T-helper 17 cell (primary cell): ENCODE measurements at places on chromosomes 2 and 18. TPM values are rescaled to one million over a fixed set of nuclear protein-coding genes. Genes with fewer than 3 reads are reported as not detected.

SERPINB11 gene
- not detected for total RNA-seq

IL1RN gene
- 0.68 TPM for total RNA-seq

PDCL3 gene
- total RNA-seq: 24.6 TPM

DNA sequence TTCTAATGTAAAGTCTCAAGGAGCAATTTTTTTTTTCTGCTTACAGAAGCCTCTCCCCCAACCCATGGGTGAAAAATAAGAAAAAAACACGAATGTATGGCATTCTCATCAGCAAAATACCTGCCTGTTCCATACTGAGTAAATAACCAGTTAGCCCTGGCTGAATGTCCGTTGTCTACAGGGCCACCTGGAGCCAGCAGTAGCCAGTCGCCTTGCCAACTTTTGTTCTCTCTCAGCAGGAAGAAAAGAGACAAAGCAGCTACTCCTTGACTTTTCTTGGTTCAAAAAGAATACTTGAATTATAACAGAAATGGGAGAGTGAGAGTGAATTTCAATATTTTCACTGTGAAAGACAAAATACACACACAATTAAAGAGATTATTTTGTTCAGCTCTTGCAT is 532.9 kb upstream of the CRIM1 start:
- no peak for DNase-seq

GRCh38 chr18:24814521-24814920 is 354.1 kb downstream of the HRH4 start:
- DNase-seq: no peak

- DNase-seq: no peak
Observed at GRCh38 chr2:194714541-194714940, 942.5 kb upstream of the SLC39A10 start.

DNA sequence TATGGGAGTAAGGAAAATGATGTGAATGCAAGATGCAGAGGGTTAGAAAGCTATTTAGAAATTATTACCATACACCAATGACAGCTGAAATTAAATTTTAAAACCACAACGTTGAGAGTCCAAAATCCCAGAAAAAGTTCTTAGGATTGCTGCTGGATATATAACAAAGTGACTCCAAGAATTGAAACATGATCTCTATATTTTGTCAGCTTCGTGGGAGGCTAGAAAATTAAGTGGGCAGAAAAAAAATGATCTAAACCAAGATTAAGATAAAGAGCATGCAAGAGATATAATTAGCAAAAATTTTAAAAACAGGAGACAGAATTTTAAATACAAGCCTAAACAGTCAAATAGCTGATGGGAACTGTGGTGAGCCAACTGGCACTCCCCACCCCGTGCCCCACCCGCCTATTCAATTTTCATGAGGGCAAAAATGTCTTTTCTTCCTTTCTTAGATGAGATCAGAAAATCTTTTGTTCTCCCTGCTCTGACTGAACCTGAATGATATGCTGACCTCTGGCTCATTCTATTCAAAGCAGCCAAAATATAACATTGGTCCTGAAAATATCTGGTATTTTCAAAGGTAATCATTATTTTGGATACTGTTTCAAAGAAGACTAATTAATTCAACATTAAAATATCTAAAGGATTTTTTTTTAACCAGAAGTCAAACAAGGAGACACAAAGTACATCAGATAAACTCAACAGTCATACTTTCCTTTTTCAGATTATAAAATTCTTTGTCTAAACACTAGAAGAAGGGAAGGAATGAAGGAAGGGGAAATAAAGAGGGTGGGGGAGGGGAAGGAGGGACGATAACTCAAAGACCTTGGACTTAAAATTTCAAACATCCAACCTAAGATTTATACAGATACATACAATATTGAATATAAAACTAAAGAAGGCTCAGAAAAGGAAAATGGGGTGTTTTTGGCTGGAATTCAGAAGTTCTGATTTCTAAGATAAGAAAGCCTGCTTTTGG is 12.2 kb downstream of the KANSL3 start:
- DNase-seq: no peak

- DNase-seq: no peak
Observed at GRCh38 chr2:158297606-158298005, 158.9 kb downstream of the CCDC148 start.

DNA sequence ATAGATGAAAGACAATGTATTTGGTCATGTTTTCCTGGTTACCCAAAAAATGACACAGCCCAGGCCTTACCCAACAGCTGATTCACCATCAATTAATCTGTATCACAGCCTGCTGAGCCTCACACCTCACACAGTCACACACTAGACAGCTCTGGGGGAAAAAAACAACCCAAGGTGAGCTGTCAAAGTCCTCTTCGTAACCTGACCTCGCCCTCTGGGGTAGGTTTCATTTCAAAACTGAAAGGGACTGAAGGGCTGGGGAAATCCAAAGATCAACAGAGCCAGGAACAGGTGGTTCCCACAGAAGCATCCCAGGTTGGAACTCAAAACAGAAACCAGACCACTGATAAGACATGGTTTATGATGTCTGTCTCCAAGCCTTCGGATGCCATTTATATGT is 18.2 kb upstream of the PCBP1 start:
- peak; percentile 46 for DNase-seq

GRCh38 chr18:27604583-27604982 is 419.5 kb upstream of the CHST9 start:
- no peak for DNase-seq

- no peak for DNase-seq
Observed at GRCh38 chr2:63589148-63589958, 590 bp downstream of the MDH1 start.

DNA sequence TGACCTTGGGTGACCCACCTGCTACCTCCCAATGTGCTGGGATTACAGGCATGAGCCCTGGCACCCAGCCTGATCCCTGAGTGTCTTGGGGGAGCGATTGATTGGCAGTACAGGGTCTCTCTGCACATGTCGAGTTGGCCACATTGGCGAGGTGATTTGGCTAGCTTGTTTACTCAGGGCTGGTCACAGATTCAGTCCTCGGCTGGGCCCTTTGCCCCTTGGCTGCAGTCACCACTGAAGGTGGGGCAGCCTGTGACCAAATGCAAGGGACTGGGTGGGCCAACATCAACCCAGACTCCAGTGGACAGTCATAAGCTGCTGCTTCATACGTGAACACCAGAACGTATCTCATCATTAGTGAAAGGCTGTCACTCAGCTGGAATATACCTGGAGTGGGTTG is 114.9 kb downstream of the ZNF532 start:
- DNase-seq: no peak
